ENCODE measurements at places on chromosomes 5 and 9.
A peak's percentile ranks its signal among the peaks of the same experiment; 100 is the strongest.

DNA sequence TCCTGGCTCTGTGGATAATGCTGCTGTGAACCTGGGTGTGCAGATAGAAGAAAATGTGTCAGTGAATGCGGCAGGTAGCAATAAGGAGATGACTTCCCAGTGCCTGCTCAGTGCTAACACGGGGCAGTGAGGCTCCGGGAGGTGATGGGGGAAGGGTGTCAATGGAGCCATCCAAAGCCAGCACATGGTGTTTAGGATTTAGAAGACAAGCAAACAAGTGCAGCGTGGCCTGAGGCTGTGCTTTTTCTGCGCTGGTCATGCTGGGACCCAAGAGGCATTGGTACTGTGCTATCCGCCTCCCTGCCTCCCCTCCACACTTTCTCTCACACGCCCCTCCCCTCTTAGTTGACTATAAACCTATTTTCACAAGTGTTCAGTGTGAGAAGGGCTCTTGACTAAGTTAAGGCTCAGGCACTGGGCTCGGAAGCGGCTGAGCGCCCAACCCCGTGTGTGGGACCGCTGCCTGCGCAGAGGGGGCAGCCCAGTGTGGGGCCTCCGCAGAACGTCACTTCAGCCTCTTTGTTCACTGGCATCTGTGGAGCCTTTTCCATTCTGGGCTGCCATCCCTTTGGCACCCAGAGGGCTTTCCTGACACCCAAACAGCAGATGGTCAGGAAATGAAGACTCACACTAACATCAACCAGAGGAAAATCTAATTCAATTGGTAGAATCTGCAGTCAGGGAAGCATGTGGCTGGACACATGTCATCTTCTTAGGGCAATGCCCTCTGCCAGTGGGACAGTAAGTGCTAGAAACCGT is 21.8 kb upstream of the NINJ1 start:
- DNase-seq: no peak

DNA sequence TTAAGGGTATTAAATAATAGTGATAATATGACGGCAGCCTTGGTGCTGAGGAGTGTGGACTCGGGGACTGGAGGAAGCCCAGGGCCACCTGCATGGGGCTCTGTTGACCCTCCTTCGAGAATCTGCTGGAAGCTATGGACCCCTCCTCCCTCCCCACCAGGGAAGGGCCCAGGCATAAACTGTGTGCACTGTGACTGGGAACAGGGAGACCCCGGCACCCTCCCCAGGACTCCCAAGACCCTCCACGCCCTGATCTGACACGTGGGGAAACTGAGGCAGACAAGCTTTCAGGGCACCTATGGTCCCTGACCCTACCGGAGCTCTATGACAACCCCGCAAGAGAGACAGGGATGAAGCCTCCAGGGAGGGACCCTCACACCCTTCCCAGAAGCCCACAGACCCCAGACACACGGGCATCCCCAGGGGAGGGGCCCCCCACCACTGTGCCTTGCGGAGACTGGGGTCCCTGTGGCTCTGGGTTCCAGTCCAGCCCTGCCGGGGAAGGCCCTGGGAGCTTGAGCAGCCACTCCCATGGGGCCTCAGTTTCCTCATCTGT is 6.5 kb upstream of the EGFL7 start:
- peak; percentile 15 for DNase-seq

DNA sequence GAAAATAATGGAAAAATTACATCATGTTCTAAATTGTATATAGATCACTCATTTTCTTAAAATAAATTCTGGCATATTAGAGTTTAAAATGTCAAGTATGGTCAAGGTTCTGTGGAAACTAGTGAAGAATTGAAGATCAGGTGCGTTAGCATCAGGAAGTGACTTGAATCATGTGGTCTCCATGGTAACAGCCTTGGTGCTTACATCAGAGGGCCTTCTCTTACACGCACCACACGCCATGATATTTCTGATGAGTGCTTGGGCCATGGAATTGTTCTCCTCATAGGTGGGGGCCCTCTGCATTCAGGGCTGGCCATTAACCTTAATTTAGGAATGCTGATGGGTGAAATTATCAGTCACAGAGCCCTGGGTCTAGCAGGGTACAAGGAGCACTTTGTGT is 288.1 kb upstream of the EFNA5 start:
- DNase-seq: no peak

DNA sequence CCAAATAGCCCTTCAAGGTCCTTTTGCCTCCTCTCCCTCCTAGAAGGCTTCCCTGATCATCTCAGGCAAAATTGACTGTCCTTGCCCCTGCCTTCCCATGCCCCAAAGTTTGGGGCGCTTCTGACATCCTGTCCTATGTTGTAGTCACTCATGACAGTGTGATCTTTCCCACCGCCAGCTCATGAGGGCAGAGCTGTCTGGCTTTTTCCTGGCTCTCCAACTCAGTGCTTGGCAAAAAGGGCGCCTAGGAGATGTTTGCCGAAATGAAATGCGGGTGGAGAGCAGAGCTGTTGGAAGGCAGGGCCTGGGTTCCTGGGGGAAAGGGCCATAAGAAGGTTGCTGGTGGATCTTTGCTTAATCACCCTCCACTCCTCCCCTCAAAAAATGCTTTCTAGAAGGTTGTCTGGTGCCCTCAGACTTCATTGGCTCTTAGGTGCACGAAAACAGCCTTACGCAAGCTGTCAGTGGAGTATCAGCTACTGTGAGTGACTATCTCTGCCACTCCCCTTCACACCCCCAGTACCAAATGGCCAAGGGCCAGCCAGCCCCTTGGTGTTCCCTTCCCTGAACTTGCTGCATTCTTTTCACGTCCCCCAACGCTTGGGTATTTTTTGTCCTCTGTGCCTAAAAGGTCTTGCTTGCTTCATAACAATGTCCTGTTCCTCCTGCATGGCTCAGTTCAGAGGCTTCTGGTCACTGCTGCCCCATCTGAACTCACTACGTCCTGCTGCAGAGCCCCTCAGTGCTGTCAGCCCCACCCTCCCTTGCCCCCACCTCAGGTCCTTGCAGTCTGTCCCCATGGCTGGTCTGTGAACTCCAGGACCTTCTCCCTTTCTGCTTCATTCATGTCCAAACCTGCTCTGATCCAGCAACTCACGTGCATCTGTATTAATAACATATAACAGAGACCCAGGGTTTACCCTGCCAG is 2.6 kb upstream of the SLC25A51 start:
- no peak for DNase-seq

DNA sequence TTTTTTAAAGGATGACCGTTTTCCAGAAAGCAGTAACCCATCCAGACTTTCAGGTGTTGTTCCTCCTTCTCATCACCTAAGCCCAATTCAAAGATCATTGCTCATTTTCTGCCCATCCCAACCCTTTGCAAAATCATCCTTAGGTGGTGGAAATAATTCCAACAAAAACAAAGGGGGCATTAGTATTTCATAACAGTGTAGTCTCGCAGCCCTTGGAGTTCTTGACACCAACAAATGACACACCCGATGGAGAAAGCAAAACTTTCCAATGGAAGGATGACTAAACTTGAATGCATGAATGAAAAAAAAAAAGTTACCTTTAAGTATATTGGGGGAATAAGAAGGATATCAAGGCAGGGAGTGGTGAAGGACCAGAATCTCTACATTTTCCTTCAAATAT is 117.0 kb downstream of the PAPPA start:
- DNase-seq: no peak

DNA sequence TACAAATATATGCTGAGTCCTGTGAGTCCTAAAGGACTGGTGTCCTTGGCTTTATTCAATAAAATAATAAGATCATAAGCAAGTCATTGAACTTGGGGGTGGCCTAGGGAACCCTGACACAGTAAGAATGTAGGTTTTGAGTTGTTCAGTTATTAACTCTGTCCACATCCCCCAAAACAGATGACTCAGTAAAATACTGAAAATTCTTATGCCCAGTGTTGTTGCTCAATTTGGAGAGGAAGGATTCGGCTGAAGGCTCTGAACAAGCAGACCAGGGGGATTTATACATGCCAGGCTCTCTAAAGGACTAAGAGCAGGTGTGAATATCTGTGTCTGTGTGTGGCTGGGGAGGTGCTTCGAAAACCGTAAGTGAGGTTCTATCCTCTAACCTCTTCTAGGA is 173.7 kb downstream of the RMI1 start:
- no peak for DNase-seq

GRCh38 chr5:42948961-42949347 is 91.2 kb downstream of the ANXA2R start:
- no peak for DNase-seq

- no peak for DNase-seq
These were observed 588.7 kb upstream of the CDH6 start for GRCh38 chr5:30604648-30605262.

- DNase-seq: no peak
These were observed 108.6 kb upstream of the RAD23B start for GRCh38 chr9:107174441-107174840.

- DNase-seq: no peak
These were observed 45.5 kb downstream of the DAB2IP start for GRCh38 chr9:121696930-121697329.

DNA sequence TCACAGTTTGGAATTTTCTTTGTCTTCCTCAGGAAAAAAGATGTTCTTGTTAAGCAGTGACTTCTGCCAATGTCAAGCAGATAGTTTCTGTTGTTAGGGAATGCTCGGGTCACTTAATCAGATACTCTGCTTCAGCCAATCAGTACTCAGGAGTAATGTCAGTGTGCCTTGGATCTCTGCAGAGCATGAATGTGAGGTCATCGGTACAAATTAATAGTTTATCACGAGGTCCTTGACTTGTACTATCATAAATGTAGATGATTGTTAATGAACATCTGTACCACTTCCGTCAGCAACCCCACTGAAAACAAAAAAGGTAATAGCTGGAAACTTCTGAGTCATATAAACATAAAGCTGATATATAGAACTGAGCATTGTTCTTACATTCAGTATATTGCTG is 73.6 kb downstream of the FBXL7 start:
- no peak for DNase-seq

DNA sequence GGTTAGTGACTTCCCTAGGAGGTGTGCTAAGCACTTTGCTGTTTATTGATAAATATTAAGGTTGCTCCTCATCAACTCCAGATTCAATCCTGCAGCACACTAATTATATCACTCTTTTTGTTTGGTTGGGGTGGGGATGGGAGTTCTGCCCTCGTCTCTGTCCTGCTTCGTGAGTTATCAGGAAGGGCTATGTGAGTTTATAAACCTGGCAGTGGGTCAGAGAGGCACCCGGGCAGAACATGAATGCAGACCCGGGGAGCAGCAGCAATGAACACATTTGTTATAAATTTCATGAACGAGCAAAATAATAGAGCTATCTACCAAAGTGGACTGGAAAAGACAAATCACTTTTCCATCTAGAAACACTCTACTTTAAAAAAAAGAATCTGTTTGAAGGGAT is 125.5 kb upstream of the WWC1 start:
- no peak for DNase-seq

DNA sequence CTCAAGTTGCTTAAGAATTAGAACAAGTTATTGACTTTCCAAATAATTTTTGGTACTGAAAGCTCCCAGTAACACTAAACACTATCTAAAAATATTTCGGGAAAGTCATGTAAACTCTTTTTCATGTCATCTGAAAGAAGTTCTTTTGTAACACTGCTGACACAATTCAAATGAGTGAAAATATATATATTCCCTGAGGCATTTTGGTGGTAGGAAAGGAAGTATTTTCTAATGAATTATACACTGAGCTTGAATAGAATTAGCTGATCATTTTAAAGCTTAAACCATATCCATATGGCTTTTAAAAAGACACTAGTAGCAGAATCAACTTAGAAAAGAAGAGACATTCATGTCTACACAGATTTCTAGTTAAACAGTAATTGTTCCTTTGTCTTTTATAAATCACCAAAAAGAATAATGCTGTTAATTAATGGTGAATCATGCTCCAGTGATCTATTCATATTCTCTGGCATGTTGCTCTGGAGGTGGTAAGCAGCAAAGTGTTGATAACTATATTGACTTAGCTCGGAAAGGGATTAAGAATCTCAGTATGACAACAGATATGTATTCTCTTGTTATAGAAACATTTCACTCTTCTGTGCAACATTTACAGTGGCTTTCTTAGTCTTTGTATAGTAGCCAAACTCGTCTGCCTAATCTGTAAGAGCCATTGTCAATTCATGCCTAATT is 27.4 kb upstream of the RFX3 start:
- DNase-seq: no peak

DNA sequence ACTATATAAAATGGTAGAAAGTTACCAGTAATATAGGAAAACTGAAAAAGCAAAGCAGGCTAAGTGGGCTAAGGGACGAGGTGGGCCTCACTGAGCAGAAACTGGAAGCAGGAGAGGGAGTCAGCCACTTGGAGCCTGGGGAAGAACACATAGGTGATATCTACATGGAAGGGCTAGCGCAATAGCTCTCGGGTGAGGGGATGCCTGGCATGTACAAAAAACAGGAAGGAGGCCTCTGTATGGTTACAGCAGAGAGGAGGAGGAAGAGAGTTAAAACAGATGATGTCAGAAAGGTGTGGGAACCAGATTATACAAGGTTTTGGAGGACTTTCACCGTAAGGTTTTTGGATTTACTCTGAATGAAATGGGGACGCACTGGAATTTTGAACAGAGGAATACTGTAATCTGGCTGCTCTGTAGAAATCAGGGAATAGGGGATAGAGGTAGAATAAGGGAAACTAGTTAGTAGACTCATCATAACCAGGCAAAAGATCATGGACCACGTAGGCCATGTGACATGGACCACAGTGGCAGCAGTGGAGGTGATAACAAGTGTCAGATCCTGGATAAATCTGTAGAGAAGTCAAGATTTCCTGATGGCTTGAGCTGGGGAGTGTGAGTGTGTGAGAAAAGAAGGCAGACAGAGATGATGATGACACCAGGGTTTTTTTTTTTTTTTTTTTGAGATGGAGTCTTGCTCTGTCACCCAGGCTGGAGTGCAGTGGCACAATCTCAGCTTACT is 52.5 kb downstream of the FNBP1 start:
- DNase-seq: no peak

DNA sequence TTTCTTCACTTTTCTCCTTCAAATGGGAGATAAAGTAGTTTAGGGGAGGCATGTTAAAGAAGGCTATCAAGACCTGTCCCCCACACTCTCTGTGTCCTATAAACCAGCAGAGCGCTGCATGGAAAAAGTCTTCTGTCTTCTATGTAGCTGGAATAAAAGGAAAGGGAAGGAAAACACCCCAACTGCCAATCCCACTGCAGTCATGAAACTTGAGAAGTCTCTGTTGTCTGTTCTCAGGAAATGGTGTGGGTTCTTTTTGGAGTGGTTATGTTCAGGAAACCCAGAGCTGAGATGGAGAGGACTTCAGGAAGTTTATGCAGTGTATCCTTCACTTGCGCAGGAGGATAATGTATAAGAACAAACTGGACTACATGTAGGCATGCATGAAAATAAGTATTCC is 274.3 kb downstream of the GAS1 start:
- DNase-seq: no peak

GRCh38 chr5:32586276-32586599 is 881 bp downstream of the SUB1 start:
- DNase-seq: no peak
